ENCODE measurements at places on chromosomes 2 and 18.

DNA sequence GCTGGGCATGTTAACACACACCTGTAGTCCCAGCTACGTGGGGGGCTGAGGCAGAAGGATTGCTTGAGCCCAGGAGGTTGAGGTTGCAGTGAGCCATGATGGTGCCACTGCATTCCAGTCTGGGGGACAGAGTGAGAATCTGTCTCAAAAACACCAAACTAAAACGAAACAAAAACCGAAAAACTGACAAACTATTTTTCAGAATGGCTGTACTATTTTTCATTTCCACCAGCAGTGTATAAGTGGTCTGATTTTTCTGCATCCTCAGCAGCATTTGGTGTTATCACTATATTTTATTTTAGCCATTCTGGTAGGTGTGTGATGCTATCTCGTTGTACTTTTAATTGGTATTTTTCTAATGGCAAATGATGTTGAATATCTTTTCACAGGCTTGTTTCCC lies 95.2 kb downstream of the PDCL3 start:
- DNase-seq = no peak

DNA sequence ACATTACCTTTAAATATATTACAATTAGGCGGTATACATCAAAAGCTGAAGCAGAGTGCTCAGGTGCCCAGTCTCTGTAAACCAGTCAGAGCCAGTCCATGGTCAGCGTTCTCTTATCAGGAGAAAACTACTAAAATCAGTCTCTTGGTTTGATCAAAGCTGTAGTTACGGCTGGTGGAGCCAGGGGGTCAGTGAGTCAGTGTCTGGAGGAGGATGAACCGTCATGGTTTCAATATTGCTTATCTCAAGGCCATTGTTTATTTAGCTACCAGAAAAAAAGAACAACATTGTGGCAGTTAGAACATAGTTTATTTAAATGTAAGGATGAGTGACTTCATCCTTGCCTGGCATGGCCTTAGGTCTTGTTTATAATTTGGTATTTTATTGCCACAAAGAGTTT lies 71.3 kb upstream of the NYAP2 start:
- no peak for DNase-seq

DNA sequence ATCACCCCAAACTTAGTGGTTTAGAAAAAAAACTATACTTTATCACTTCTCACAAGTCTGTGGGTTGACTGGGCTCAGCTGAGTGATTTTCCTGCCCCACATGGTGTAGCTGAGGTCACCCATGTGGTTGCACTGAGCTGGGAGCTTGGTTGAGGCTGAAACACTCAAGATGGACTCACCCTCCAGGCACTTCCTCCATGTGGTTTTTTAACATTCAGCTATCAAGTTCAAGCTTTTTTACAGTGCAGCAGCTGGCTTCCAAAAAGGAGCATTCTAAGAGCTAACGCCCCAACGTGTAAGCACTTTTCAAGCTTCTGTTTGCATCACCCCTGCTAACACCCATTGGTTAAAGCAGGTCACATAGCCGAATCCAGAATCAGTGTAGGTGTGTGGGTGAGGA lies 105.9 kb upstream of the CREB1 start:
- DNase-seq = no peak

DNA sequence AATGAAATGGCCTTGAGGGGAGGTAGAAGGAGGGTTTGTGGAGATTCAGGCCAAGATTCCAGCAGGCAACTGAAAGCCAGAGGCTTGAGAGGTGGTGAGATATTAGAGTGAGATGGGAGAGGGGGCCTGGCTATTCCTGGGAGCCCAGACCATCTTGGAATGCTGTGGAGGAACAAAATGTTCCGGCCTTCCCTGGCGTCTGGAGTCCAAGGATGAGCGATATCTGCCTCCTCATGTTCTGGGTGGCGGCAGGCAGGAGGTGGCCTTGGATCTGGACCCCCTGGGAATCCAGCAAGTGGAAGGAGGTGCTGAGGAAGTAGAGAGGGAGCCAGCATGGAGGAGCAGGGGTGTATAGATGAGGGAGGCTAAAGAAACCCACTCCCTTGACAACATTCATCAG lies 335.9 kb downstream of the CYP26B1 start:
- no peak for DNase-seq

GRCh38 chr2:51903728-51904127 lies 871.8 kb upstream of the NRXN1 start:
- no peak for DNase-seq

DNA sequence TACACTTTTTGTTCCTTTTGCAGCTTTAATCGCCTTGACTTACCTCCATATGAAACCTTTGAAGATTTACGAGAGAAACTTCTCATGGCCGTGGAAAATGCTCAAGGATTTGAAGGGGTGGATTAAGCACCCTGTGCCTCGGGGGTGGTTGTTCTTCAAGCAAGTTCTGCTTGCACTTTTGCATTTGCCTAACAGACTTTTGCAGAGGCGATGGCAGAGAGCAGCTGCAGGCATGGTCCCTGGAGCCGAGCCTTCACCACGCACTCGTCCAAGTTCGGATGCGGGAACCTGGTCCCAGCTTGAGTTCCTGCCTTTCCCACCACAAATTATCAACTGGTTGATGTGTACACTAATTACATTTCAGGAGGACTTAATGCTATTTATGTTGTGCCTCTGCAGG lies 232.7 kb downstream of the ALPK2 start:
- no peak for DNase-seq

GRCh38 chr2:223000872-223001796 lies 50.9 kb upstream of the KCNE4 start:
- DNase-seq = no peak

GRCh38 chr2:1350111-1350510 lies 63.2 kb upstream of the TPO start:
- no peak for DNase-seq

GRCh38 chr2:201201371-201201770 lies 18.4 kb downstream of the CASP10 start:
- no peak for DNase-seq

DNA sequence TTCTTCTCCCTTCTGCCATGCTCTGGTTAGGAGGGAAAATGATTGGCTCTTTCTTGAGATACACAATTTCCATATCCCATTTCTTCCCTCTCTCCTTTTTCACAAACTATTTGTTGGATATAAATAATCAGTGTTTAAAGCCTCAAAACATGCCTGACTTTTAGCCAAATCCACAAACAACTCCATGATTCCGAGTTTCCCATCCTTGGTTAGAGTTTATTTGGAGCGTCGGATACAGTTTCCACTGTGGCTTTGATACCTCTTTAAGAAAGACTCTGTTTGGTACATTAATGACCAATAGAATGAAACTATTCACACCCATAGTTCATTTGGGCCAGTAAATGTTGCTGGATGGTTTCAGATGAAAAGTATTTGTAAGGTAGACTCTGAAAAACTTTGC lies 5.9 kb upstream of the FHL2 start:
- DNase-seq = no peak

DNA sequence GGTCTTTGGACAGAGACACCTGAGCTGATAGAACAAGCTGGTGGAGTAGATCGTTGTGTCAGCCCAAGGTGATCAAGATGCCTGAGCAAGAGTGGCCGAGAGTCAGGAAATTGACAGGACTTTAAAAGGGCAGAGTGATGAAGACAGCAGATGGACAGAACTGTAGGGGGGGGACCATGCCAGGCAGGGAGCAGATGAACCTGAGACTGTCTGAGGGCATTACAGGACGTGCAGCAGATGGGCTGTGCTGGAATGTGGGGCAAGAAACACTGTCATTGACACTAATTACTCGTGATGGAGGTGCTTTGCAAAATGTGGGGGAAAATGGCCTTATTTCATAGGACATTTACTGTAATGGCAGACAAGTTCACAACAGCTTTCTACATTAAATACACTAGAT lies 225.0 kb downstream of the THSD7B start:
- DNase-seq = no peak

GRCh38 chr18:62409821-62410220 lies 84.7 kb downstream of the TNFRSF11A start:
- DNase-seq = no peak

DNA sequence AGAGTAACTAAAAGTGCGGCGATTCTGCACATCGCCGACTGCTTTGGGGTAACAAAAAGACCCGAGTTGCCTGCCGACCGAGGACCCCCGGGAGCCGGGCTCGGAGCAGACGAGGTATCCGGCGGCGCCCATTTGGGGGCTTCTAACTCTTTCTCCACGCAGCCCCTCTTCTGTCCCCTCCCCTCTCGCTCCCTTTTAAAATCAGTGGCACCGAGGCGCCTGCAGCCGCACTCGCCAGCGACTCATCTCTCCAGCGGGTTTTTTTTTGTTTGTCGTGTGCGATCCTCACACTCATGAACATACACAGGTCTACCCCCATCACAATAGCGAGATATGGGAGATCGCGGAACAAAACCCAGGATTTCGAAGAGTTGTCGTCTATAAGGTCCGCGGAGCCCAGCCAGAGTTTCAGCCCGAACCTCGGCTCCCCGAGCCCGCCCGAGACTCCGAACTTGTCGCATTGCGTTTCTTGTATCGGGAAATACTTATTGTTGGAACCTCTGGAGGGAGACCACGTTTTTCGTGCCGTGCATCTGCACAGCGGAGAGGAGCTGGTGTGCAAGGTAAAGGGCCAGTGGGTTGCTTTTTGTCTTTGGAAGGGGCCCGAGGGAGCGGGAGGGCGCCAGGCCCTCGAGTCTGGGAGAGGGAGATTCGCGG lies 1.4 kb downstream of the TRIB2 start:
- DNase-seq = no peak

DNA sequence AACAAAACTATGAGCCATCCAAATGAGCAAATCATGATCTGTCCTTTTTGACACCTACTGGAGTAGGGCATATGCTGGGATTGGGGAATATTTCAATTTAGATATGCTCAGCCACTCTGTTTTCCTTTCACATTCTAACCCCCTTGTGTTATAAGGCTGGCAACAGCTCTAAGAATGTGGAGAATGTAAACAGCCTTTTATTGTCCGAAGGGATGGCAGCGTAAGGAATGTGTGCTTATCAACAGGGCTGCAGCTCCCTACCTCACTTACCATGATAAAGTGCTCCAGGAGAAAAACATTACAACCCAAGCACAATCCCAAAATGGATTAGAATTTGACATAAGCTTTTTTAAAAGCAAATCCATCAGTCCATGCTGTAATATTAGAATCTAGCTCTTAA lies 2.2 kb downstream of the NXPH2 start:
- DNase-seq = no peak

DNA sequence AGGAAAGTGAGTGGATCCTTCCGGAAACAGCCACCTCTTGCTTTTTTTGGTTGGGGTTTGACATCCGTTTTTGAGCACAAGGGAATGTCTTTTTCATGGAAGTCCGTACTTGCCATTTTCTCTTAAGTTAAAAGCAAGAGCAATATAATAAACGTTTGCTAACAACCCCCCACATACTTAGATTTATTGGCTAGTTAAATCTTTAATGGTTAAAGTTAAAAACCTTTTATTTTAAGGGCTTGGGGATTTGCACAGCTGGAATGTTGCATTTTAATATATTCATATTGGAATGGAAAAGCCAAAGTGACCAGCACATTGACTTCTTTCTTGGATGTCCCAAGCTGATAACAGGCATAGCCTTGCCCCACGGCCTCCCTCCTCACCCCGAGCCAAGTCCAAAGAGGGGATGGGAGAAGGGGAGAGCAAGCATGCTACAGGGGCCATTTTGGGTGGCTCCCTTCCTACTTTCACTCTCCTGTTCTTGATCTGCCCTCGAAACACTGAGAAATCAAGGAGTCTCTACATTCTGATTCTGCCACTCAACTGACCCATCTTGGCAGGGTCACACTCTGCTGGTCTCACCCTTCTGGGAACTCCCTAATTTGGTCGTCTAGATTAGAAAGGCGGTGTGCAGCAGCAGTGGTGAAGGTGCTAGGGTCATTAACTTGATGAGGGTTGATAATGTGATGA lies 48.1 kb upstream of the PKDCC start:
- DNase-seq = no peak

GRCh38 chr2:10522726-10523405 lies 74.7 kb upstream of the ODC1 start:
- no peak for DNase-seq

- no peak for DNase-seq
Measured at GRCh38 chr2:12463189-12463588, 253.5 kb upstream of the TRIB2 start.

- DNase-seq = no peak
Measured at GRCh38 chr18:55862693-55863390, 274.9 kb upstream of the TCF4 start.

DNA sequence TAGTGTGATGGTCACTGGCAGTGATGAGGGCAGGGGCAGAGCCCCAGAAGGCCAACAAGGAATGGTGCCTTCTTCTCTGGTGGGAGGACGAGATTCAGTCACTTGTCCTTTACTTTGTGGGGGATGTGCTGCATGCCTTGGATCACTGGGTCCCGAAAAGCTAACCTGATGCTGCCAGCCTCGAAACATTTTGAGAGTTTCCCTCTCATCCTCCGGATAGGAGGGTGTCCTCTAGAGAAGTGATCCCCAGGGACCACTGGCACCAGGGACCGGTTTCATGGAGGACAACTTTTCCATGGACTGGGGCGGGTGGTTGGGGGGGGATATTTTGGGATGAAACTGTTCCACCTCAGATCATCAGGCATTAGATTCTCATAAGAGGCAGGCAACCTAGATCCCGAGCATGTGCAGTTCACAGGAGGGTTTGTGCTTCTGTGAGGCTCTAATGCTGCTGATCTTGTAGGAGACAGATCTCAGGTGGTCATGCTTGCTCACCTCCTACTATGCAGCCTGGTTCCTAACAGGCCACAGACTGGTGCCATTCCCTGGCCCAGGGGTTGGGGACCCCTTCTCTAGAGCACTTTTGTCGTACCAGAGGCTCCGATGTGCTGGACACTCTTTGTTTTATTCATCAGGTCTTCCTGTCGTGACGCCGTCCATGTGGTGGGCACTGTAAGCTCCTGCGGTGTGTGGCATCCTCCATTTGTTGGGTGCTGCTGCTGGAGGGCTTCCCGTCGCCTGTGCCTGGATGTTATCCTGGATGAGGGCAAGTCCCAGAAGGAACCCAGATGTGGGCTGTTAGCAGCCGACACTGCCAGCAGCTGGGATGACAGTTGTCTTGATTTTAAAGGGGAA lies 68.5 kb upstream of the HDAC4 start:
- no peak for DNase-seq

- DNase-seq = no peak
Measured at GRCh38 chr2:36489281-36489680, 108.7 kb downstream of the FEZ2 start.

DNA sequence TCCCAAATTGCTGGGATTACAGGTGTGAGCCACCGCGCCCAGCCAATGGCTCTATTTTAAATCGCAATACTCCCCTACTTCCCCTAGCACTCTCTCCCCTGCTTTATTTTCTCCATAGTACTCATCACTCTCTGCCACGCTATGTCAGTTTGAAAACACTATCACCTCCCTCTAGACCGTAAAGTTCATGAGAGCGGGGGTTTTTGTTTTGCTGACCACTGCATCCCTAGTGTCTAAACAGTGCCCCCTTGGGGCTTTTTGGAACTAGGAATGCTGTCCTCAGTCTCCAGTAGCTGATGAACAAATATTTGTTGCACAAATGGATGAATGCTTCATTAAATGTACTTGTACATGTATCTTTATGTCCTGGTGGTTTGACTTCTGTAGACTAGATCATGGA lies 44.1 kb downstream of the ATOH8 start:
- no peak for DNase-seq

DNA sequence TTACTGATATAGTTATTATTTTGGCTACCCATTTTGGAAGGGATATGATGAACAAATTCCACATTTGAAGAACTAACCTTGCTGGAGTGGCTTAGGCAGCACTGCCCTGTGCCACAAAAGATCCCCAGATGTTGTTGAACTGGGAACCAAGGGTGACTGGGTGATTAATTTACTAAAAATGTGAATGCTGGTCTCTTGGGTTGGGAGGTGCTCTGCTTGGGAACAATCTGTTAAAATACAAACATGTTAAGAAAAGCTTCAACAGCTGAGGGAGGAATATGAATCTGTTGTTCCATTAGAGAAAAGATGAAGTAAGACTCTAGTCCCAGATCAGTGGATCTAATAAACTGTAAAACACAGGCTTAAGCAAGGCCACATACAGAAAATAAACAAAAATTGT lies 1860.1 kb downstream of the SUCLG1 start:
- no peak for DNase-seq

Data from activated T-cell treated with anti-CD3 and anti-CD28 coated beads for 4 hours (primary cell).